Suppressor macrophage treated with lipopolysaccharide for 4 hours (primary cell): ENCODE measurements at places on chromosomes 4 and X.

DNA sequence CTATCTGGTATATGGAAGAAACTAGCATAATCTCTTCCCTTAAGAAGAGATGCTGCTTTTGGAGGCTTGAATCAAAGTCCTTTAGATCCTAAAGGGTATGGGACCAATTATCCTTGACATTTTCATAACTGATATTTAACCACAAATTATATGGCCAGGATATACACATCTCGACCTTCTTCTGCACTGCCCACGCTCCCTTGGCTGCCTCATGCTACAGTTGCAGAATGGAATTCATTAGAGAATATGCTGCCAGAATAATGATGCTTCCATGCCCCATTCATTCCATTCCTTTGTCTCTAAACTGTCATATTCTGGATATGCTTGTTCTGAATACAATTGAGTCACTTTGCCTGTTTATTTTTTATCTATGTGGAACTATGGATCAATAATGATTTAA lies 157.1 kb upstream of the PACRGL start:
- DNase-seq, result no peak

- DNase-seq, result no peak
Observed at GRCh38 chr4:8121292-8122015, 37.2 kb downstream of the ABLIM2 start.

- DNase-seq, result no peak
Observed at GRCh38 chr4:148214529-148215166, 227.6 kb downstream of the NR3C2 start.

DNA sequence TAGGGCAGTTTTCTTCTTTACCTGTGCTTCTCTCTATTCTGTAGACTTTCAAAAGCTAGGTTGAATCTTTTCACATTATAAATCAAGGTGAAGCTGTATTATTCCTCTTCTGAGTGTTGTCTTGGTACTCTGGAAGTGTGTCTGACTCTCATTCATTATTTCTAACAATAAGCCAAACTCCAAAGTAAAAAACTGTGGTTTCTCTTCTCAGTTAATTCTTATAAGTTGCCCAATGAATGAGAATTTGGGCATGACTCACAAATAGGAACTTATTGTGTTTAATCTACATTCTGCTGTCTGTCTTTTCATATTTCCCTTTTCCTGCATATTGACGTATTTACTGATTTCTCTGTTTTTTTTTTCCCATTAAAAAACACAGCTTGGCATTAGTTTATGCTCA lies 714.5 kb downstream of the CCSER1 start:
- DNase-seq, result peak; percentile 22

DNA sequence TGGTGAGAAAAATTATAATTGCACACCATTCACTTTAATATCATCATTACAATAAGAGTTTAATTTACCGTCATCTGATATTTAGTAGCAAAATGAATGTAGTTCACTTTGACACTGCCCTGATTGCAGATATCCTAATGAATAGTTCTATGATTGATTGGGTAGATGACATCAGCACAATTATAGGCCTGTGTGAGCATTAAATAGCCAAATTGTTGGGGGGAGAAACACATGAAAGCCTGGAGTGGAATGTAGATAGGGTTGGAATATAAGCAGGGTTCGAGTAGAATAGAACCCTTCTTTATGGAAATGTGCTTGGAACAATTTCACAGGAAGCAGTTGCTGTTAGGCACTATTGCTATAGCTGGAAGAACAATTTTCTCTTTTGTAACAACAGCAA lies 1526.2 kb downstream of the RPA4 start:
- DNase-seq, result no peak

DNA sequence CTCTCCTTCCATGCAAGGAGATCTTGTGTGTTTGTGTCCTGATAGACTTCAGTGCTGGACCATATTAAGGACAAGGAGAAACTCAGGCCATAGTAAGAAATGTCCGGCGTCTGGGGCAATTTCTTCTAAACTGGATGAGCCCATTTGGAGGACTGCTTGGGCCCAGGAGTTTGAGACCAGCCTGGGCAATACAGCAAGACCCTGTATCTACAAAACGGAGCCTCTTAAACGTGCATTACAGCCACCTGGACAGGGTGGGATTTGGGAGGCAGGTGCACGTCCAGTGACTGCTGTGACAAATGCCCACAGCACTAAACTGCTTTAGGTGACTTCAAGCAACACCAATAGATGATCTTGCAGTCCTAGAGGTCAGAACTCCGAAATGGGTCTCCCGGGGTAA lies 311.9 kb downstream of the DHRSX start:
- DNase-seq, result no peak

GRCh38 chr4:68673143-68673542 lies 2.7 kb upstream of the UGT2B15 start:
- no peak for DNase-seq

- DNase-seq, result no peak
Observed at GRCh38 chr4:153987291-153987690, 198.4 kb upstream of the SFRP2 start.

DNA sequence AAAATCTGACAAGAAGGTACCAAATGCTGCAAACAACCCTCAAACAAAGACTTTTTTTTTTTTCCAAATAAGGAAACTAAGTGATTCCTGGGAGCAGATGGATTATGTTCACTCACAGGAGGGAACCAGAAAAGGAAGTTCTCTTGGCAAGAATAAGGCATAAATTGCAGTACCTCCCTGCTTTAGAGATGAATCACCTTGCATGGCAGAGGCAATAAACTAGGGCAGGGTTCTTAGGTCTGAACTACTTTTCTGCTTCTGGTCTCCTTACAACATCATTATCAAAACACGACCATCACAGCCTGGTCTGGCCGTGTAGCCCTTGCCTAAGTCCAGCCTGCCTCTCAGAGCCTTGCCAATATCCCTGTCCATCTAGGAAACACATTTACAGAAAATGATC lies 6.3 kb downstream of the TMEM31 start:
- DNase-seq, result no peak

- peak; percentile 92 for DNase-seq
Observed at GRCh38 chr4:2497931-2498330, 29.0 kb downstream of the RNF4 start.

GRCh38 chr4:138831948-138832347 lies 183.6 kb upstream of the NOCT start:
- DNase-seq, result no peak

DNA sequence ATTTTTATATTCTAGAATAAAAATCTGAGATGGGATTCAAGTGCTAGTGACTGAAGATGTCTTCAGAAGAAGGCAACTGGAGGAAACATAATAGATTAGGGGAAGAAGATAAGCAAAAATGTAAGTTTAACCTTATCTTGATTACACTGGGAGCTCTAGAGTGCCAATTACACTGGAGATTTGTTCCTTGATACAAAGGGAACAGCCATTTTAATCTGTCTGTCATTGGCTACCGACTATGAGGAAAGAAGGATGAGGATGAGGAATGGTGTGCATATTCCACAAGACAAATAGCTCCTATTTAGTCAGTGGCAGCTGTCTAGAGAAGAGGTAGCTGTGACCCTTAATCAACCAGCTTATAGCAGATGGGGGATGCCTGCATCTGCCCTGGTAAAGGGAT lies 1034.5 kb upstream of the IGFBP7 start:
- DNase-seq, result no peak

- DNase-seq, result no peak
Observed at GRCh38 chr4:67328393-67328792, 216.9 kb downstream of the CENPC start.

- DNase-seq, result no peak
Observed at GRCh38 chrX:147899379-147900114, 12.2 kb upstream of the FMR1 start.

- DNase-seq, result no peak
Observed at GRCh38 chr4:119984996-119985395, 81.7 kb downstream of the MAD2L1 start.

DNA sequence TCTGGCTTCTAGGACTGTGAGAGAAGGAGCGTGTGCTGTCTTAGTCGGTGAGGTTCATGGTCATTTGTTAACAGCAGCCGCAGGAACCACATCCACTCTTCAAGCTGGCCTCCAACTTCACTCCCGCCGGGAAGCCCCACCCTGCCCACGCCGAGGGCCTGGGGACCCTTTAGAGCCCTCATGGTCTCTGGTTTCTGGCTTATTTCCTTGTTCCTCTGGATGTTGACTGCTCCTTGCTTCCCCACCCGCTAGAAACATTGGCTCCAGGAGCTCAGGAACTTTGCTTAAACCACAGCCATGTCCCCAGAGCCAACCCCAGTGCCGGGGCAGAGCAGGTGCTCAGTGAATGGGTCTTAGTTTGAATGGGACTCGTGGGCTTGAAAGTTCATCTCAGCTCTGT lies 40.8 kb downstream of the HTRA3 start:
- DNase-seq, result no peak
